A549 treated with ZK216348 at 1 μM for 4 hours (cell line): ENCODE measurements at places on chromosomes 3 and 15. TPM values are rescaled to one million over a fixed set of nuclear protein-coding genes. Genes with fewer than 3 reads are reported as not detected.

The GNB4 gene
- 9.8 to 16.8 TPM (median 13.7 TPM) in 5 replicates for total RNA-seq

The DNAH12 gene
- 0.08 to 0.21 TPM (median 0.15 TPM) in 3 of 5 replicates, not detected in the others for total RNA-seq

The SLC12A1 gene
- total RNA-seq, result not detected in 5 replicates

The DPPA4 gene
- total RNA-seq, result not detected in 5 replicates

The ACP3 gene
- not detected in 5 replicates for total RNA-seq

The ADGRG7 gene
- total RNA-seq, result not detected in 5 replicates

The ZNF660 gene
- total RNA-seq, result not detected in 5 replicates

The ACKR4 gene
- not detected in 5 replicates for total RNA-seq

The PRR23B gene
- not detected in 5 replicates for total RNA-seq

The EID1 gene
- total RNA-seq, result 108 to 138 TPM (median 116 TPM) in 5 replicates

The AQP9 gene
- total RNA-seq, result not detected in 5 replicates

The ACTR8 gene
- total RNA-seq, result 14.5 to 17.8 TPM (median 15.9 TPM) in 5 replicates

The RAB6B gene
- 0.91 to 2.7 TPM (median 2.5 TPM) in 5 replicates for total RNA-seq
